EH (cell line): ENCODE measurements at places on chromosomes 2 and 18.

GRCh38 chr18:69400253-69400975 is at the start of gene DOK6:
TSS of gene DOK6 (plus strand) at chr18:69400888.
- DNase-seq: peak; percentile 50

GRCh38 chr2:224608104-224608503 is 22.9 kb upstream of the CUL3 start:
- DNase-seq: no peak

GRCh38 chr2:18845854-18846445 is 256.6 kb upstream of the NT5C1B start:
- no peak for DNase-seq

- DNase-seq: no peak
Observed at GRCh38 chr2:1892529-1893250, 148.4 kb upstream of the PXDN start.

GRCh38 chr18:52615321-52615720 is 275.3 kb downstream of the DCC start:
- DNase-seq: no peak

DNA sequence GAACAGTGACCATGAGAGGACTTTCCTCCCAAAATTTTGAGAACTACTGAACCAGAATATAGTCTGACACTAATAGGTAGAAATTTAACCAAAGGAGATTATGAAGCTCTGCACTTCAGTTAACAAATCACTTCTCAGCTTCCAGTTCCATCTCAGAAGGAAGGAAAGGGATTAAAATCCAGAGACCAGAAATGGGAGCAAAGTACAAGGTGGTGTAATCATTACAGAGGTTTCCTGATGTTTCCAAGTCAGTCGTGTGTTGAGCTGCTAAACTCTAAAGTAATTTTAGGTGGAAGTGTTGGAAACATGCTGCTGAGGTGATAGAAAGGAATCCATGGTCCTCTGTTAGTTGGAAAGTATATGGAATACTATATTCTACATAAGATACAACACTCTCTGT is 10.8 kb downstream of the TYMS start:
- DNase-seq: no peak

DNA sequence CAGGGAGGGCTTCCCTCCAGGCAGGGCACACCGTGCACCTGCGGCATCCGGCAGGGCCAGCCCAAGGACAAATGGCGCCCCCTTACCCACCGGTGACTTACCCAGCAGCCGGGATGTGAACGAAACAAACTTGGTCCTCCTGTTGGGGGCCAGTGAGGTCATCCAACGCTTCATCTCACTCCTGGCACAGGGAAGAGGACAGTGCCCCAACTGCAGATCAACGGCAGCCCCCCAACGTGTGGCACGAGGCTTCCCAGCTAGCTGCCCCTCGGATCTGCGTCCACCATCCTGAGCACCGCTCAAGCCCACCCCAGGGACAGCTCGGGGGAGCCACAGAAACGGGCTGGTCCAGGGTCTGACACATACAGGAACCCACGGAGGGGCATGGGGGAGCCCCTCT is 12.0 kb downstream of the SNORC start:
- no peak for DNase-seq

DNA sequence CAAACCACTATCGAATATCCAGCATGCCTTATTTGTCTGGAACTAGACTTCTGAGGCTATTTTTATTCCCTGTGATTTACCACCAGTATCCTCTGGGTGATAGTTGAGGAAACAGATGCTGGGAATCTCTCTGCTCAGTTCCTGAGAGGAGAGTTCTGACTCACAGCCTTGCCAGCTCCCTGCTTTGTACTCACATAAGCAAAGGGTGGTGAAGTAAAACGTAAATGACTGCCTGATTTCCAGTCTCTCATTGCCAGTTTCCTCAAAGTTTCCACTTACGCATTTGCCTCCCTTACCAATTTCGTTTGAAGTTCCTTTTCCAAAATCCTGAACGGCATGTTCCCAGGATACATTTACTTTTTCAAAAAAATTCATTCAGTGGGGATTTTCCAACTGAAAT is 69.2 kb upstream of the HNRNPA3 start:
- peak; percentile 69 for DNase-seq

DNA sequence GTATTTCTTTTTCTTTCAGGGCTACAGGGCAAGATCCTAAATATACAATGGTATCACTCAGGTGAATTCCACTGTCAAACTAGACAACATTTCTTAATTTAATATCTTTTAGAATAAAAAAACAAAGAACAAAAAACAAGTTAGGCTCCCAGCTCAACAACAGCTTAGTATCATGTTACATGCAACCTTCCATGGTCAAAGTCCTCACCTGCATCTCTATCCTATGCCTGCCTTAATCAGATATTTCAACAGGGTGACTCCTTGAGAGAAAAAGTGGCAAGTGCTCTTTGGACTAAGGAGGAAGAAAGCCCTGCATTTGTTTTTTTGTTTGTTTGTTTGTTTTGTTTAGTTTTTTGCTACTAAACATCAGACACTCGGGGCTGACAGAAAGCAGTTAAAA is 50.2 kb downstream of the WDFY1 start:
- DNase-seq: no peak

- DNase-seq: peak; percentile 98
Observed at GRCh38 chr2:223613017-223613950, 11.1 kb upstream of the SCG2 start.

GRCh38 chr18:34315591-34316352 is 91.1 kb upstream of the NOL4 start:
- DNase-seq: no peak

DNA sequence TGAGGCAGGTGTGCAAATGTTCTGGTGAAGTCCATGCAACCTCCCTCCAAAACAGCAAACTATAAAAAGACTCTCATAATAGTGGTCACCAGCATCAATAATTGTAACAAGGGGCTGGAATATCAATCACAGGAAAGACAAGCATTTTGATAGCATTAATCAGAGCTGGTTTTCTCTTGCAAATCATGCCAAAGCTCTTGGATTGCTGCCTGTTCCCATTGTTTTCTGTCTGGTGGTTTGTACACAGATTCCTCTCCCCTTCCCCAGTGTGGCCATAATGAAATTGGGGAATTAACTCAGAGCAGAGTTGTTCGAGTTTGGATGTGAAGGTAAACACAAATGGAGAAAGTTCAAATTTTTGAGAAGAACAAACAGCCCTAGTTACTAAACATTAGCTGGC is 134.2 kb downstream of the CDCA7 start:
- no peak for DNase-seq

DNA sequence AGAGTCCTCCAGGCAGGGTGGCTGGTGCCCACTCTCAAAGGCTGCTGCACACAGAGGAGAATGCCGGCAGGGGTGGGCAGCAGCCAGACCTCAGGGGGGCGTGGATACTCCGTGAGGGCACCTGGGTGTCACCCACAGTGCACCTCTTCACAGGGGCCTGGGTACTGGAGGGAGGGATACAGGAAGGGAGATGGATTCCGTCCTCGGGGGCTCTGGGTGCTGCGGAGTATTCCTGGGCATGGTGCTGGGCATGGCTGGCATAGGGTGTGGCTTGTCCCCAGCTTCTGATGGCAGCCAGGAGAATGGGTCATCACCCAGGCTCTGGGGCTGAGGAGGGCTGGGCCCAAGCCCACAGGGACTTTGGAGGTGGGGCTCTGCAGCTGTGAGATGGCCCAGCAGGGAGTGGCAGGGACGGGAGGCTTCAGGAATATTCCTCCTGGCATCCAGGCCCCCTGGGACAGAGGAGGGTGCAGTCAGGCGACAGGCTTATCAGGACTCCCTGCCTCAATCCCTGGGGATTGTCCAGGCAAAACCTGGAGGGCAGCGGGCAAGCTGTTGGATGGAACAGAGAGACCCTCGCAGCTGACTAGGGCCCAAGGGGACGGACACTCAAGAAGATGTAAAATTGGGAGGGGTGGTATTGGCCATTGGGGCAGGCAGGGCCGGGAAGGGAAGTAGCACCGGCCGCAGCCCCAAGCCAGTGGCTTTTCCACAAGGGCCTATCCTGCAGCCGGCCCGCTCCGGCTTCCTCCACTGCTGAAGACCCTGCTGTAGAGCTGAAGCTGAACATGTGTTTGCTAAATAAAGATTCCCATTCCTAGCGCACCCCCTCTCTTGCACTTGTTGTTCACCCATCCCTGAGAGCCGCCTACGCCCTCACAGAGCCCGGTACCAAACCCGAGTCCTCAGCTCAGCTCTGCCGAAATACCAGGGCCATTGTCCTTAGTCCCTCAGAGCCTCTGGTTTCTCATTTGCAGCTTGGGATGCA is 5.7 kb upstream of the KLHL30 start:
- DNase-seq: no peak

DNA sequence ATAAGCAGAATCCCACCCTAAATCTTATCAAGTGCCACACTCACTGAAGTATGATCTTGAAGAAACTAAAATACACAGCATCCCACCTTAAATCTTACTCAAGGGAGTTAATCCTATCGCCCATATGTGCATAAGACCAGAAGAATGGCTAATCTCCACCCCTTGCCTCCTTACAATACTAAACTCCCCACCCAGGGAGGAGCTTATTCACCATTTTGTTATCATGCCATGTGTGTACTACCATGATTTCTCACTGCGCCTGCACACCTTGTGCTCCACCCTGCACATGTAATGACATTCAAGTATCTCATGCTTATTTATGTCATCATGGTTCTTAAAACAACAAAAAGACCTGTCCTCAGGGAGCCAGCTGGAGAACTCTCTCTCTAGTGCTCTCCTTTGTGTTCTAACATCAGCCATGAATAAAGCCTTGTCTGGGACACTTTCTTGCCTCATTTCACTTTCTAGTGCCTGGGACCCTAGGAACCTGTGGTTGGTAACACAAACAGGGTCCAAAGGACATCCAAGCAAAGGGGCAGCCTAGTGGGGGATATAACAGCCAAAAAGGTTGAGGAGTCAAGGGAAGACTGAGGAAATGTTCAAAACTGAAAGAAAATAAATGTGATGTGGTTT is 87.4 kb downstream of the SLC66A3 start:
- no peak for DNase-seq

- DNase-seq: no peak
Observed at GRCh38 chr18:76056471-76057110, 438.5 kb downstream of the ZNF516 start.

GRCh38 chr2:121052521-121052920 is 232.5 kb downstream of the TFCP2L1 start:
- DNase-seq: no peak
